Activated T-helper 2 cell treated with anti-CD3 and anti-CD28 coated beads, Interferon-gamma antibody, Interleukin-2, Interleukin-4, amounts not matched to agents 10 μg/mL and 5 μg/mL and 100 μg/mL, durations not matched to agents 14 hours and 24 hours and 36 hours (primary cell): ENCODE measurements at places on chromosomes 5 and 9. TPM values are rescaled to one million over a fixed set of nuclear protein-coding genes. Genes with fewer than 3 reads are reported as not detected.

GRCh38 chr5:34903260-34903659, 12.0 kb downstream of the RAD1 start:
- no peaks in the 10 kb centered on the region for H3K4me1 ChIP-seq
- peaks cover 13% of the 10 kb centered on the region for H3K36me3 ChIP-seq
- no peaks in the 10 kb centered on the region for H3K27me3 ChIP-seq
- no peak overlapping the region for H3K27ac ChIP-seq
- H3K4me3 ChIP-seq, result no peak overlapping the region
- DNase-seq, result no peak

Gene NME5
- total RNA-seq, result not detected in 2 replicates

Gene VAV2
- total RNA-seq, result 8.6 TPM in 2 replicates

DNA sequence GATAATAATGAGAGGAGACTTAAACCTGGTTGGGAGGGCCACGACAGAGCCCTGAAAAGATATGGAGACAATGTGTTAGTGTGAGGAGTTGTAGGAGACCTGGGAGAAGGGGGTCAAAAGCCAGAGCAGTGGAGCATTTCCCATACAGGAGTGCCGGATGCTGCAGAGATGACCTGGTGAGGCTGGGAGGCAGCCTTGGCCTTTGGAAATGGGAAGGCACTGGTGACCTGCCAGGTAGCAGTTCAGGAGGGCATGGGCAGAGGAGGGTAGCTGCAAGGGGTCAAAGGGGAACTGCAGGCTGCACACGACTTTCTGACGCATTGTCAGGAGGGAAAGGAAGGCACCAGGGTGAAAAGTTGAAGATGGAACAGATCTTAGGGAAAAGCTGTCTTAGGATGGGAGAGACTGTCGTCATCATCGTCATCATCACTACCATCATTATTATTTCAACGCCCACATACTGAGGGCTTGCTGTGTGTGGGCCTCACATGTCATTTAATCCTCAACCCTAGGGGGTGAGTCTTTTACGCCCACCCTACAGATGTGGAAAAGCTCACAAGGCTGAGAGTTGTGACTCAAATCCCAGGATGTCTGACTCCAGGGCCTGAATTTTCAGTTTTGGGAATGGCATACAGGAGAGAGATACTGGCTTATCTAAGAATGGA, 13.3 kb downstream of the ARAP3 start:
- peaks cover 5% of the 10 kb centered on the region for H3K4me1 ChIP-seq
- no peak overlapping the region for H3K27ac ChIP-seq
- no peaks in the 10 kb centered on the region for H3K27me3 ChIP-seq
- H3K36me3 ChIP-seq, result no peaks in the 10 kb centered on the region

Gene RAI14
- total RNA-seq, result 4.0 and 4.2 TPM in 2 replicates

DNA sequence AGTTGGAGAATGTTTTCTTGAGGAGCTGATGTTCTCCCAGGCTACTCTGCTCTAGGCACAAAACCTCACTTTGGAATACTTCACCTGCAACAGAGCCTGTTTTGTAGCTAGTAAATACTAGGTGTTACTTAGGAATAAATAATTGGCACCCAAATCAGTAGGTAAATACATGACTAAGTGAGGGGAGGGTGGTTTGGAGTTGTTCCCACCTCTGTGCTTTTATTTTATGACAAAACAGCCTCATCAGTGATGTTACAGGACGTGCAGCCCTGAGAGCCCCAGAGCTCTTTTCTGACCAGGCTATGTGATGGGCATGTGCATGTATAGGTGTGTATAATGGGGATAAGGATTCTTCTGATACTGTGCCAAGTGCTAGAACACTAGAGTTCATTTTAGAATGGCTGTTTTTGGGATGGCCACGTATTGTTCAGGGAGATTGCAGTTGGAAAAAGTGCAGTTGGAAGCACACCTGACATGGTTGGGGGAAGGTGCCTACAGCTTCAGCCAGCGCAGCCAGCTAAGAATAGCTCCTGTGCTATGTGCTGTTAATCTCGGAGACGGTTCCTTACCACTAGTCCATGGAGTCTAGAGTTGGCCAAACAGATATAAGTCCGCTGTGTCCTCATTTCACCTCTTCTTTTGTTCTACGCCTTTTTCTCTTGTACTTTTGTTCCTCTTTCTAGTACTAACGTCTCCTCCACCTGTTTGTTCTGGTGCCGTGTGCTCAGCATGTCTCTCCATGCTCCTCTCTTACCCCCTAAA, 284.7 kb downstream of the FANCC start:
- H3K4me3 ChIP-seq, result no peak overlapping the region
- H3K27ac ChIP-seq, result no peak overlapping the region
- H3K27me3 ChIP-seq, result no peaks in the 10 kb centered on the region
- H3K4me1 ChIP-seq, result peaks cover 6% of the 10 kb centered on the region
- H3K36me3 ChIP-seq, result peaks cover 7% of the 10 kb centered on the region
- no peak for DNase-seq

Gene SMC2
- 56.1 and 57.5 TPM in 2 replicates for total RNA-seq

Gene SPINK4
- not detected in 2 replicates for total RNA-seq

DNA sequence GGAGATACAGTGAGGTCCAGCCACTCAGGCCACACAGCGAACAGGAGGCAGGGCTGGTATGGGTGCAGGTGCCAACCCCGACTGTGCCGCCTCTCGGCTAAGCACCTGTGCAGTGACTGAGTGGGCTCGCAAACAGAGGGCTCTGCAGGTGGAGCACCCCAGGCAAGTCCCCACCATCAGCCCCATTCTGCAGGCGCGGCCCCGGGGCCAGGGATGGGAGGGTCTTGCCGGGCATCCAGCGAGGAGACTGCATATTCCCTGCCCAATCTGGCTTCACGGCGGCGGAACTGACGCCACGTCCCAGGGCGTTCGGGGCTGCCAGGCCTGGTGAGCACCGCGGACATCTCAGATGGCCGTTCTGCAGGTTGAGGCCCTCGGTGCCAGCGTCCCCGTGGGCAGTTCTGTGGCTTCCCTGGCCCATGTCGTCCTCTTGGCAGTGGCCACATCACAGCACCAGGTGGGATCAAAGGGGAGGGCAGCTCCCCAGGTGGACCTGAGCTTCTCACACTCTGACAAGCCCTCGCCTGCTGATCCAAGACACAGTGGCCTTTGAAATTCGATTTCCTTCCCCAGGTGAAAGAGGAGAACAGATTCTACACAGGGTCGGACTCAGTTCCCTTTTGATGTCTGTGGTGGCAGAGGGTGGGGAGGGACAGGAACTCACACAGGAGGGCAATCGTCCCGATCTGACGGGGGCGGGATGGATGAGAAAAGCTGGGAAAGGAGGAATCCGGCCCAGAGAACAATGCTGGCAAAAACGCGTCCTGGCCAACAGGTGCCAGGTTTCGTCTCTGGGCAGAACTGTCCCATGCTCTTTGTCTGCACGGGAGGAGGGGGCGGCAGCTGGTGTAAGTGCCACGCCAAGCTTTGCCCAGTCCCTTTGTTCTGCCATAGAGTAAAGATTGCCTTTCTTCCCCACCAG, 18.8 kb downstream of the DBH start:
- H3K27ac ChIP-seq, result no peak overlapping the region
- peaks cover 44% of the 10 kb centered on the region for H3K27me3 ChIP-seq
- no peak for DNase-seq
- H3K36me3 ChIP-seq, result no peaks in the 10 kb centered on the region
- peaks cover 2% of the 10 kb centered on the region for H3K4me1 ChIP-seq

DNA sequence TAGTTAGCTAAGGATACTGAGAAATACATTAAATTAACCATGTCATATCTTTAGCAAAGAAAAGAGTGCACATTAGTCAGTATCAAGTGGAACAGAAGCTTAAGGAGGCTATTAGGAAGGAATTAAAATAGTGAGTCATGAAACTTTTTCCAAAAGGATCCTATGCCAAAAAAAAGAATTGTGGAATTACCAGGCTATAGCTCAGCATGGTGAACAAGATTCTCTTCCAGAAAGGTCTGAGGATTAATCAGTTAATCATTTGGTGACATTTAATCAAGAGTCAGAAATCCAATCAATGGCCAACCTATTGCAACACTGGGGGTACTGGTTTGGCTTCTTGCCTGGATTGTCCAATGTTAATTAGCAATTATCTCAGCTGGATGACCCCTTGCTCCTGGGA, 244.5 kb upstream of the NMUR2 start:
- no peak overlapping the region for H3K27ac ChIP-seq
- no peaks in the 10 kb centered on the region for H3K36me3 ChIP-seq
- no peak overlapping the region for H3K4me3 ChIP-seq
- H3K27me3 ChIP-seq, result no peaks in the 10 kb centered on the region

- no peaks in the 10 kb centered on the region for H3K36me3 ChIP-seq
- no peaks in the 10 kb centered on the region for H3K27me3 ChIP-seq
- H3K4me3 ChIP-seq, result no peak overlapping the region
Measured at GRCh38 chr5:174832811-174833210, 108.4 kb downstream of the MSX2 start.
